GM18507 (cell line): ENCODE measurements at places on chromosomes 11 and 22.

- DNase-seq: no peak
Measured at GRCh38 chr22:46591930-46592329, 28.3 kb upstream of the GRAMD4 start.

DNA sequence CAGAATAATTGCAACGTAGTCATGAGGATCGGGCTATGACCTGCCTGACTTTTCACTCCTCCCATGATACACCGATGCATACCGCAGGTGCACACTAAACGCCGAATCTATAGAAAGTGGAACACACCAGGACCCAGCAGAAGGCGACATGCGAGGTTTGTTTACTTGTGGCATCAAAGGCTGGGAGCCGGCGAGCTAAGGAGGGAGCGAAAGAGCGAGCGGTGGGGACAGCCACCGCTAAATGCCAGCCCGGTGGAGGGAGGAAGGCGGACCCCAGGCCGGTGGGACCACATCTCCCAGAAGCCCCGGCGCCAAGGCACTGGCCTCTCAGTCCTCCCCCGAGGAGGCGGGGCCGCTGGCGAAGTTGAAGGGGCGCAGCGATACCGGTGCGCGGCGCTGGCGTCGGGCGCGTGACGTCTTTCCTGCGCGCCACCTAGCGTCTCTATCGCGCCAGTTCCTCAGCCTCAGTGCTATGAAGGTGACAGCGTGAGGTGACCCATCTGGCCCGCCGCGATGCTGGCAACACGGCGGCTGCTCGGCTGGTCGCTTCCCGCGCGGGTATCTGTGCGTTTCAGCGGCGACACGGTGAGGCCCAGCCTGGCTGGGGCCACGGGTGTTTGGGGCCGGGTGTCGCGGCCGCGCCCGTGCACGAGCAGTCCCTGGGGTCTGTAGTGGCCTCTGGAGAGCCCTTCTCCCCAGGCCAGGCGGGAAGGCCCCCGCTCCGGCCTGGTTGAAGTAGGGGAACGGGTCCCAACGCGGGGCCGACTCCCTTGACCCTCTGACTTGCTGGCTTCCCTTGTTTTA lies at the start of gene NDUFV1:
NDUFV1 (plus strand) TSS at position 445 of the 804 bp plus-strand sequence; CDS start at position 514, 69 bp downstream.
- peak; percentile 71 for DNase-seq

- DNase-seq: no peak
Measured at GRCh38 chr22:48405741-48406140, 1421.9 kb downstream of the BRD1 start.

DNA sequence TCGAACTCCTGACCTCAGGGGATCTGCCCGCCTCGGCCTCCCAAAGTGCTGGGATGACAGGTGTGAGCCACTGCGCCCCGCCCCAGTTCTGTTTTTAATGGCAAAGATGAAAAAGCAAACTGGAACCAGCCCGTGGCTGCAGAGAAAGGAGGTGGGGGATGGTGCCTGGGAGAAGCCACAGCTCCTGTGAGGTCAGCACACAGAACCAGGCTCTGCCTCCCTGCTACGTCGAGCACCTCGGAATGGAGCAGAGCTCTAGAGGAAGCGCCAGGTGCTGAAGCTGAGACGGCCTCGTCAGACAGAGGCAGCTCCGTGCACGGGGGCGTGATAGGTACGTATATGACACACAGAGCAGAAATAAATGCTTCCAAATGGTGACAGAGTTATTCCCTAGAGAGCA lies 8.5 kb downstream of the DRD4 start:
- no peak for DNase-seq

- DNase-seq: no peak
Measured at GRCh38 chr11:29271616-29272015, 745.2 kb downstream of the KCNA4 start.

DNA sequence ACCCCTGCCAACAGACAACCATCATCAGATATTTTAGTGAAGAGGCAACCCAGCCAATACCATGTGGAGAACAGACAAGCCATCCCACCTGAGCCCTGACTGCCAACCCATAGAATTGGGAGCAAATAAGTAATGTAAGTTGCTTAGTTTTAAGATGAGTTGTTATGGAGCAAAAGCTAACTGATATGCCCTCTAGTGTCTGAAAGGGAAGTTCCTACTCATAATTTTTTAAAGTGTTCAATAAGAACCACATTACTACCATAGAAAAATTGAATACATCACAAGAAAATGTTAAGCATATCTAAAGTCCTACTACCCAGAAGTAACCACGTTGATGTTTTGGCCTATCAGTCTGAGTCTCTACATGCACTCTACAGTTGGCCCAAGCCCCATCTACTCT lies 50.8 kb upstream of the SLC36A4 start:
- DNase-seq: no peak

- DNase-seq: peak; percentile 44
Measured at GRCh38 chr11:112004389-112004788, 20.8 kb upstream of the DLAT start.

DNA sequence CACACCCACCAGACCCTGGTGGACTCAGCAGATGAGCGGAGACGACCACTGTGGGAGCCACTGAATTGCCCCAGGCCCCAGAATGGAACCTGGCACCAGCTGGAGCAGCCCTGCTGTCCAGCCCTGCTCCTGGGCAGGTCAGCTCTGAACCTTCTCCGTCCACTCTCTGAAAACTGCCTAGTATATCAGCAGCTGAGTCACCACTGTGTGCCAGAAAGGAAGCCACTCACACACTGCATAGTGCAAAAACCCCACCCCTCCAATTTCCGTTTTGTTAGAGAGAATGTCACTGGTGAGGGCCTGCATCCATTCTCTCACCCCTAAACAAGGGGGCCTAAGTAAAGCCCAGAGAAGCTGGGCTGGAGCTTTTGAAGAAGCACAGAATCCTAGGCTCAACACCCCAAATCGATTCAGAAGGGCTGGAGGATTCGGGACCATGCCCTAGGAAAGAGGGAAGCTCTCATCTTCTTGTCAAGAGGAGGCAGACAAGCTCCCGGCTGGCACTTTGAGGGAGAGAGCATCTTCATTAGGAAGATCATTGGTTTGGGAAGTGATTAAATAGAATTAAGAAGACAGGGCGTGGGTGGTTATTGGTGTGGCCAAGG lies 44.5 kb downstream of the GALNT18 start:
- no peak for DNase-seq

GRCh38 chr11:46144741-46145140 lies 23.5 kb upstream of the PHF21A start:
- no peak for DNase-seq

DNA sequence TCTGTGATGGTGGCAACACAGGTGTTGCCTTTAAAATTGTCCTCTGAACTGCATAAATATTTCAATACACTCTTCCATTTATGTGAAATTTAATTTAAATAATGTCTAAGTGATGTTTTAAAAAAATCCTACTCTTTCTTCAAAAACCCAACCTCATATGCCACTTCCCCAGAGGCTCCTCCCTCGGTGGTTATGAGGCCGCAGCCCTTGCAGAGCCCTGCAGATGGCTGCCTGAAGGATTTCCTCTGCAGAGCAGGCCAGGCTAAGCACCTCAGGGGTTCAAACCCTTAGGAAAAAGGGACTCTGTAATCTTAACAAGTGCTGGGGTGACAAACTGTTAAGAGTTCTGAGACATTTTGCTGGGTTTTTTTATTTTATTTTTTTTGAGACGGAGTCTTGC lies 25.2 kb downstream of the MORC2 start:
- no peak for DNase-seq

- no peak for DNase-seq
Measured at GRCh38 chr11:119161871-119162270, 6.7 kb upstream of the NLRX1 start.

DNA sequence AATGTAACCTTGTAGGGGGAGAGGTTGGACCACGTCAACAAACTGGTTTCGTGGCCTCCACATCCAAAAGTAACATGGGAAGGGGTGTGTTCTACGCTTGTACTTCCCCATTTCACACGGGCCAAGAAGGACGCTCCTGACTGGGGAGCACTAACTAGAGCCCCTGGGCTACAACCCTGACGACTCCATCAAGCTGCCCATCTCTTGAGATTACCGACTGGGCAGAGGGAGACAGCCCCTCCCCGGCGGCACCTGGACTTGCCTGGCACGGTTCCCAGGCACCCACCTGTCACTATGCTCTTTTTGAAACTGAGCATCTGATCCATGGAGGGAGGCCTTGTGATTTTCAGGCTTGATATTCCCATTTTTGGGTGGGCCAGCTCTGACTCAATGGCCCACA lies 68.5 kb downstream of the SHANK2 start:
- no peak for DNase-seq

DNA sequence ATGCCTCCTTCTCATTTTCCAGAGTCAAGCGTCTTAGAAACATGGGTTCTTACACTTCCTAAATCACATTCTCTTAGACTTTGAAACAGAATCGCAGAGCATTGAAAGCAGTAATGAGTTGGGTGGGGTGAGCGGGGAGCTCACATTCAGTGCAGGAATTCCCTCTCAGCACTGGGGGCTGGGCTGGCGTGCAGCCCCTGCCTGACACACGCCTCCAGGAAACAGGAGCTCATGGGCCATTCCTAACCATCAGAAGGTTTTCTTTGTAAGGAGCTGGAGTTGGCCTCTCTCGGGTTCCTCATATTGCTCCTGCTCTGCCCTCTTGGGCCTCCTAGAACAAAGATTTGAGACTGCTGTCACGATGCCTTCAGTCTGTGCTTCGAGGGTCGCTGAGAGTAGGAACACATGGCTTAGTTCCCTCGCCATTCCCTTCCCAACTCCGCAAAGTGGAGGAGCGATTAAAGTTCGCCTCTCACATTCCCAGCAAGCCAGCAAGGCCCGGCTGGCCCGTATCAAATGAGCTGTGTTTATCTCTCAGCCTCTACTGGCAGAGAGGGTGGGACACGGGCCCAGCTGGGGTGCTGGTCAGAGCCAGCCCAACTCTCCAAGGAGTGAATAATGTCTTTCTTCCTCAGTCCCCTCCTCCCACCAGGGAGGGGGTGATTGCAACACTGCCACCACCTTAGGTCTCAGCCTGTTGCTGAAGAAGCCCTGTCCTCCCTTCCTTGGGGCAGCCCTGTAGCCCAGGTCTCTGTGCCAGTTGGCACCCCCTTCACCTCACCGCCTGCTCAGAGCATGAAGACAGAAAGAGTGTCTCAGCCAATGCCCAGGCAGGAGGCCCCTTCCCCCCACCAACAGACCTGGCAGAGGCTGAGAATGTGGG lies 10.4 kb downstream of the CHRDL2 start:
- DNase-seq: no peak

- no peak for DNase-seq
Measured at GRCh38 chr11:116353589-116353988, 419.2 kb downstream of the BUD13 start.

- DNase-seq: no peak
Measured at GRCh38 chr22:46356496-46357480, 21.3 kb downstream of the TRMU start.

DNA sequence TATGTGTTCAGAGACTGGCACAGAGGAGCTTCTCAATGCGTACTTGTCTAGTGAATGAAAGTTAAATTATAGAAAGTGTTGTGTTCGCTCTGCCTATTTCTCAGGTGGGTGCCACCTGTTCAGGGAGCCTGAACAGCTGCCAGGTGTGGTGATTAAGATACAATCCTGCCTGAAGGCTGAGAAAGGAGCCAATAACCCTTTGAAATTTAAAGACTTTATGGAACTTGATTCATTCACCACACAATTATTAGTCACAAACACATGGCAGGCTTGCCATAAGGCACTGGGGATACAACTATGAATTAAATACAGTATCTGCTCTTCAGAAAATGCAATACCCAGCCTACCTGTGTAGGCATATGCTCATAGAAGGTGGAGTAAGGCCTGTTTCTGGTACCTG lies 92.9 kb upstream of the AMOTL1 start:
- no peak for DNase-seq

DNA sequence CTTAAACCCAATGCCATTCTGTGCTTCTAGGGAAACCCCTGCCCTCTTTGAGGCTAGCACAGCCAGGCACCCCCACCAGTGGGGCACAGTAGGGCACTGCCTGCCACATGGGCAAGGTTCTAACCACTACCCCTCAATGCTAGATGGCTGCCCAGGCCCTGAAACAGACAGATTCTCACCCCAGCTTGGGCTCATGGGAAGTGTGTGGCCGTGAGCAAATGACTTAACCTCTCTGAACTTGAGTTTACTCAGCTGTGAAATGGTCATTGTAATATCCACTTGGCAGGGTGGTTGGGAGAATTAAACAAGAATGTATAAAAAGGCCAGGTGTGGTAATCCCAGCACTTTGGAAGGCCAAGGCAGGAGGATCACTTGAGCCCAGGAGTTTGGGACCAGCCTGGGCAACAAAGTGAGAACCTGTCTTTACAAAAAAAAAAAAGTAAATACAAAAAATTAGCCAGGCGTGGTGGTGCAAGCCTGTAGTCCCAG lies 22.4 kb downstream of the C22orf23 start:
- no peak for DNase-seq

- no peak for DNase-seq
Measured at GRCh38 chr11:21472261-21472660, 720.6 kb upstream of the ANO5 start.

DNA sequence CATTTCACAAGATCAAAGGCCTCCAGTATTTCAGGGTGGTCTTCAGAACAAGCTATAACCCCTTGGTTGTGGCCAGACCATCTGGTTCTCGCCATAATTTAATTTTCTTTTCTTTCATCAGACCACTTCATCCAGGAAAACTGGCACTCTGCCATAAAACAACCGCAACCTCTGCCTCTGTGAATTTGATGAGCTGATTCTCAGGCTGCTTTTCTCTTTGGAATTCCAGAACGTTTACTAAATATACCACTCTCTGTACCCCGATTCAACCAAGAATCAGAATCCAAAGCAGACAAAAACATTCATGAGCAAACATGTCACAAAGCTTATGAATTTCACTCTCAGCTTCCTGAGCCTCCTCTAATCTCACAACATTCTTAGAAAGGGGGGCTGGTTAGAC lies 331.8 kb upstream of the SYN3 start:
- DNase-seq: no peak

DNA sequence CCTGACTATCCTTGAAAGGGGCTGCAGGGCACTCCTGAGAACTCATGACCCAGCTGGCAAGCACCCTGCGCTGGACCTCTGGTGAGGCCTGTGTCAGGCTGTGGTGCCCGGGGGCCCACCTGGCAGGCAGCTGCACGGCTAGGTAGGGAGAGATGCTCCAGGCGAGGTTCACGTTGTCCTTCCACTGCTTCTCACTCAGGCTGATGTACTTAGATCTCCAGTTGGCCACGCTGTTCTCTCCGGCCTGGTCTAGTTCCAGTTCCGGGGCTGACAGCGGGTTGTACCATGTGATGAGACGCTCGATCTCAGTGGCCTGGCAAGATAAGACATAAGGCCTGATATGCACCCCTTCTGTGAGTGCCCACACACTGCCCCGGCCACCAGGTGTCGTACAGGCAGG lies 44.7 kb upstream of the SERPIND1 start:
- no peak for DNase-seq

- DNase-seq: no peak
Measured at GRCh38 chr11:81895258-81895657, 838.4 kb downstream of the FAM181B start.

DNA sequence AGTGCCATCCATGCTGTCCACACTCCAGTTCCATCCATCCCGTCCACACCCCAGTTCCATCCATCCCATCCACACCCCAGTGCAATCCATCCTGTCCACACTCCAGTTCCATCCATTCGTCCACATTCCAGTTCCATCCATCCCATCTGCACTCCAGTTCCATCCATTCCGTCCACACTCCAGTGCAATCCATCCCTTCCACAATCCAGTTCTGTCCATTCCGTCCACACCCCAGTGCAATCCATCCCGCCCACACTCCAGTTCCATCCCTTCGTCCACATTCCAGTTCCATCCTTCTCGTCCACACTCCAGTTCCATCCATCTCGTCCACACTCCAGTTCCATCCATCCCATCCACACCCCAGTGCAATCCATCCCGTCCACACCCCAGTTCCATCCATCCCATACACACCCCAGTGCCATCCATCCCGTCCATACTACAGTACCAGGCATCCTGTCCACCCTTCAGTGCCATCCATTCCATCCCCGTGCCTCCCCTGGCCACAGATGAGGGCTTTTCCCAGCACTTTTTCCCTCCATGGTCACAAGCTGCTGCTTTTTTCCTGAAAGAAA lies 704.0 kb downstream of the BRD1 start:
- DNase-seq: no peak
